ENCODE measurements at places on chromosomes 7 and 10.

DNA sequence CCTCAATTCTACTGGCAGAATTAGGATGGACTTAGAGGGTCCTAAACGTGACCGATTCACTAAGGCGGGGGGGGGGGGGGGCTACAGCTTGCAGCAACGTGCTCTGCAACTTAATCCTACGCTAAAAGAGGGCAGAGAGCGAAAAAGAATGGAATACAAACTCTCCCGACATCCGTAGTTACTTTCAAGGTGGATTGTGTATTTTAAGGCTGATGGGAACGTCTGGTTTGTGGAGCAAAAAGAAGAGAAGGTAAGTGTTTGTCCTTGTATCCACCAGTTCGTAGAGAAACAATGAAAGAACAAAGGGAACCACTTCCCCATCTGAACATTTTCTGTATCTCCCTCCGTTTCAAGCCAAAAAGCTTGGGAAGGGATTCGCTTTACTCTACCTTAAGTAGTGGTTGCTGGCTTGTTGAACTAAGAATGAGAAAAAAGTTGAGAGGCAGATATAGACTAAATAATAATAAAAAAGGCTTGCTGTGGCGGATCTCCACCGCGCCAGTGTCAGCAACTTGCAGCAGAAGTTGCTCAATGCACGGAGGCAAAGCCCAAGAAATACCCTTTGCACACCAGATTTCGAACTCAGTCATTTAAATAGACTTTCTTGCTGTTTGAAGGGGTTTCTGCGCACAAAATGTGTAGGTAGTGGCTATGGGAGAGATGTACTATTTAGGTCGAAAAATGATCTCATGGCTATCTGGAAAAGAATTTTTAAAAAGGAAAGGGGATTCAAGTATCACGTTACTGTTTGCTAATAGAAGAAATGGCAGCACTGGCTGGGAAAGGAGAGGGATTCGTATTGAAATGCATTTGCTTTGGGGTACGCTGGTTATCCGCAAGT lies 736 bp downstream of the SKIDA1 start:
- DNase-seq, result no peak

DNA sequence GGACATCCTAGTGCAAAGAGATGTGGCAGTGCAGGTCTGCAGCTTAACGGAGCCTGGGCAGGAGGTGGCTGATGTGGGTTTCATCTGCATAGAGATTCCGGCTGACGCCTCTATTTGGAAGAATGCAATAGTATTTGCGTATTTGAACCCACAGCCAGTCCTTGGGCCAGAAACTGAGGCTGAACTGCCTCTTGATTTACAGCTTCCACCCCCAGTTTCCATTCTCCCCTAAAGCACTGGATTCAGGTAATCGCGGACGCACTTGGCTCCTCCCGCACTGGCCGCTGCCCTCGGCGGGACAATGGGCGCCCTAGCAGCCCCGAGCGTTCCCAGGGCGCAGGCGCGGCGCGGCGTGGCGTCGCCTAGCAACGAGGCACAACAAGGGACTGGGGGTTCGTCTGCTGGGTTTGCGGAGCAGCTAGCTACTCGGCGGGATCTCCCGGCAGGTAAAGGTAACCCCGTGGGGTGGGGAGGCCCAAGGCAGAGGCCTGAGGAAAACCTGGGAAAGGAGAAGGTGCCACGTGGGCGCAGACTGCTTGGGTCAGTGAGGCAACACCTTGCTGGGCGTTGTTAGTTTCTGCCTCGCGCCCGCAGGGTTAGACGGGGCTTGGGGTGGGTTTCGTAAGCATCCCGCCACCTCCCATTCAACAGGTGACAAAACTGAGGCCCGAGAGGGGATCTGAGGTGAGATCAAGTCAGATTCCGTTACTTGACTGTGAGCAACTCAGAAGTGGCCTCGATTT lies at the start of gene ARMC3:
TSS of gene ARMC3 (plus strand) at position 393 of the 743 bp plus-strand sequence. CDS start 3,944 bp downstream, outside the sequence.
- DNase-seq, result no peak

DNA sequence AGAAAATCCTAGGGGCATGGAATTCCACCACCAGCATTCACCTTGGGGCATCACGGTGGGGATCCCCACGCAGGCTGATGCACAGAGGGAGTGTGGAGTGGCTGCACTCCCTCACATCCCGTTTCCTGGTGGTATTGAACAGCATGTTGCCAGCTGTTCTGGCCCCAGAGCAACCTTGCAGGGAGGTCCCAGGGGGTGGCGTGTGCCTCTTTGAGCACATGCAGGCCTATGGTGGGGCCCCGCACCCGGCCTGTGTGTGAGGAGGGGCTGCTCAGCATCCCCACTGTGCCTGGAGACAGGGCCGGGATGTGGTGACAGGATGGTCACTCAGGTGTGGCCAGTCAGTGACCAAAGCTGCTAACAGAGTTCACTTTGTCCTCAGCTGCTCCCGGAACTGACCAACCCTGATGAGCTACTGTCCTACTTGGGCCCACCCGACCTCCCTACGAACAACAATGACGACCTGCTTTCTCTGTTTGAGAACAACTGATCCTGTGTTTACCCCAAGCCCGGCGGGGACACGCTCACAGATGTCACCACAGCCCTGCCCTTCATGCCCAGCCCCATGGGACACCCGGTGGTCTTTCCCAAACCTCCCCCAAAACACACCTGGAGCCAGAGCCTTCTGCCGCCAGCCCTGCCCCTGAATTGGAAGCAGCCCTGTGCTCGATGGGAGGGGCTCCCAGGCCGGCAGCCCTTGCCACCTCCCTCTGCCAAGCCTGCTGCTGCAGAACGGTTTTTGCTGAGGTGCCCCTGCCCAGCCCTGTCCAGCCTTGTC lies 18.7 kb downstream of the ZMIZ2 start:
- DNase-seq, result no peak

GRCh38 chr7:26861050-26861449 lies 3.3 kb downstream of the SKAP2 start:
- DNase-seq, result no peak

DNA sequence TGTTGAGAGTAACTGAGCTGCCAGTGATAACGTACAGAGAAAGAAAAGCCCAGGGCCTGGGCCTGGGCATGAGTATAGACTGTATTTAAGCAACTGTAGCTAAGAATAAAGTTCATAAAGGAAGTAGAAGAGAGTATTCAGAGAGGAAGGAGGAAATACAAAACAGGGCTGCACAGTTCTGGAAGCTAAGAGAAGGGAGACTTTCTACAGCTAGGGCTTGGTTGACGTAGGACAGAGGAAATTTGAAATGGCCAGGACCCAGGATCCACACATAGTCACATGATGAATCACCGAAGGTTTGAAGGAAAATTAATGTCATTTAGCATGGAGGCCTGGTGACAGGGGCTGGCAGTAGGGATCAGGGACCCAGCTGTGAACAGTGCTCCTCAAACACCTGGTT lies 66.7 kb downstream of the ARL4A start:
- no peak for DNase-seq

- no peak for DNase-seq
Measured at GRCh38 chr10:11625019-11625735, 13.7 kb upstream of the USP6NL start.

DNA sequence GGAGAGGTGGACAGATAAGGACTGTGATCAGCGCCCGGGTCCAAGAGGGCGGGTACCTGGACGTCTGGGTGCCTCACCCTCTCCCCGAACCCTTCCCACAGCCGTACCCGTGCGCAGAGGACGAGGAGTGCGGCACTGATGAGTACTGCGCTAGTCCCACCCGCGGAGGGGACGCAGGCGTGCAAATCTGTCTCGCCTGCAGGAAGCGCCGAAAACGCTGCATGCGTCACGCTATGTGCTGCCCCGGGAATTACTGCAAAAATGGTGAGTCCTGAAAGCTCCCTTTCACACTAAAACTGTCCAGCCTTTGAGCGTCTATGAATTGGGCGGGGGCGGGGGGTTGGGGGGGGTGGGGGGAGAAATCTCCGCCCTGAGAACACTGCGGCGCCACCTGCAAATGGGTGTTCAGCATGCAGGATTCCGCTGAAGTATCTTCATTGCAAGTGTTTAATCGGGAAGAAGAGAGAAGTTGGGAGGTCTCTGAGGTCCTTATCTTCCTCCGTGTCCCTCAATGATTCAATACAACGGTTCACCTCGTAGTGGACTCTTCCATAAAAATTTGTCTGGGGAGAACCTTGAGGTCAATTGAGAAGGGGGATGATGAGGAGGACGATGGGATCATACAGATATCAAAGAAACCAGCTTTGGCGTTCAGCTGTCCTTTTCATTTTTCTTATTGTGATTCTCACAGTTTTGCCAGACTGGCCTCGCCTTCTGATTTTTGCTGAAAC lies 906 bp downstream of the DKK1 start:
- DNase-seq, result no peak

- no peak for DNase-seq
Measured at GRCh38 chr7:127786184-127786583, 134.2 kb downstream of the SND1 start.

- no peak for DNase-seq
Measured at GRCh38 chr7:20173828-20174227, 43.4 kb downstream of the MACC1 start.

DNA sequence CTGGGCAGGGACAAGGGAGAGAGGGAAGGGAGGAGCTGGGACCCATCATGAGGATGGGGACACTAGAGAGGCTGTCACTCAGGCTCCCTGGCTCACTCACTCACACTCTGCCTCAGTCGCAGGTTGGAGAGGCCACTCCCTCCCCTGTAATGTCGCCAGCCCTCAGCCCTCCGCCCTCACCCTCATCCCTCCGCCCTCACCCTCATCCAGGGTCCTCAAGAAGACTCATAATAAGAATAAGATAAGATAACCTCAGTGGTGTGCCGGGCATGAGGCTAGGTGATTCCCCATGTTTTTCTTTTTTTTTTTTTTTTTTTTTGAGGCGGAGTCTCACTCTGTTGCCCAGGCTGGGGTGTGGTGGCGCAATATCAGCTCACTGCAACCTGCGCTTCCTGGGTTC lies 92.2 kb downstream of the GTF2IRD1 start:
- DNase-seq, result no peak

GRCh38 chr10:11205030-11205772 lies 187.5 kb downstream of the CELF2 start:
- DNase-seq, result no peak

DNA sequence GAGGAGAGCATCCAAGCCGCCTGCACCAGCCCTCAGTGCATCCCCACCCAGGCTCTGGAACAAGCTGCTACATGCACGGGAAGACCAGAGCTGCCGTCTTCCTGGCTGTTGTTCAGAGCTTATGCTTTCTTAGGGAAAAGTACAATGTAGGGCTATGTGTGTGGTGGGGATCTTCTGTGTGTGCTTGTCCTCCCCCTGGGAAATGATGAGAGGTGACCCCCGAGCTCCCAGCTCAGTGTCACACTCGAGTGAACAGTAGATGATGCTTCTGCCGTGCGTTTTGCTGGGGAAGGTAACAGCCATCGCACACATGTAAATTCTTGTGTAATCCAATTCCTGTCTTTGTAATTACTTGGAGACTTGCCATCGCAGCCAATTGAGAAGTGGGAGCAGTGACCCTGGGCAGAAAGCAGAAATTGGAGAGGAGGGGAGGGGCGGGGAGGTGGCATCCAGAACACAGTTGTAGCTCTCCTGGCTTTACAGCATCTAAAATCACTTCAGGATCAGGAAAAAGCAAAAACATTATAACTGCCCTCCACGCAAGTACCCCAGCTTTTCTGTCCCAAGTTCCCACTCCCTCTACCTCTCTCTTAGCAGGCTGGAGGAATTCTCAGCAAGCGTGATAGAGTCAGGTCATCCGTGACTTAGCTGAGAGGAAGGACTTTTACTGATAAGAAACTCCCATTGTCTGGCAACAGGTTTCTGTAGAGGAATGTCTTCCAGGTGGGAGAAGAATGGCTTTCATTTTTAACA lies 149.6 kb downstream of the TCF7L2 start:
- peak; percentile 58 for DNase-seq

All from NCI-H1436 (cell line).